ENCODE measurements at places on chromosomes 6 and 20.

DNA sequence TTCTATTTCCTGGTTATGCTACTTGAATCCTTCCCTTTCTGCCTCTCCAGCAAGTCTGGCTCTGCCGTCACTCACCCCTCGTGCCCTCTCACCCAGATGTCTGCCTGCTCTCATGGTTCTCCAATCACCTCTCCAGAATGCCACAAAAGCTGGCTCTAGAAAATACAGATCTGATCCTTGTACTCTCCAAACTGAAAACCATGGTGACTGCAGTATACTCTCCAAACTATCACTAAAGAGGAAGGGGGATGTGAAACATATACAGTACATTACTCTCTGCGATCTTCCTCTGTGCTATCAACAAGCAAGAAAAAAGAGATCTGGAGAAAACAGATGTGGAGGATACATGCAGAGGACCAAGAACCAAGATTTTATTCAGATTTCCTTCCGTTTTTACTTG lies 91.1 kb downstream of the ATXN1 start:
- no peak for DNase-seq

GRCh38 chr20:24998631-24999445 lies 6.3 kb upstream of the APMAP start:
- DNase-seq = no peak

DNA sequence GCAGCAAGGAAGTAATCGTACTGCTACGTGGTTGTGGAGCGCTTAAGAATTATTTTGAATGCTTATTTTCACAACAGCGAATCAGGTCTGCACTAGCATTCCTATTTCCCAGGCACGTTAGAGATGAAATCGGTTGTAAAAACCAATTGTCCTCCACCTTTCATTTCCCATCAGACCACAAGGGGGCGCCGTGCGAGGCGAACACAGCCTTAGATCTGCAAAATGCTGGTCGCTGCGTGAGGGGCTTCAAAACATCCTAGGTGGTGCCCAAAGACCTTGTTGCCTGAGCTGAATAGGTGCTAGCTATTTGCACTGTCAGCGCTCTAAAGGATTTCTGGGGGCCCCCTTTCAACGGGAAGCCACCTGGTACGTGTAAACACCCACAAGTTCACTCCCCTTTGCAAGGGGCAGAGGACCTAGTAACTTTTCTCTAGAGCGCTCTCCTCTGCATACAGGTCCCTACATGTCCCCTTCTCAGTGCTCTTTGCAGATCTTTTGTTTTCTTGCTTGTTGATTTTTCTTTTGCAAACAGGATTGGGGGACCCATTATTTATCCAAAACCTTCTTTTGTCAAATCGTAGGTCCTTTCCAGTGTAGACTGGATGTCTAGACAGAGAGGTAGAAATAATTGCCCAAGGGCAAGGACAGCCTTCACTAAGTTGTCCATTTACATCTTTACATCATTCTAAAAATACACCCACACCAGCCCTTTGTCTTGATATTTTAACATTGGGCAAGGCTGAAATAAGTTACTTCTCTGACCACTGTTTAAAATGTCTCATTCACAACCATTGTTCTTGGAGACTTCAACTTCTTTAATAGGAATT lies 59.8 kb downstream of the NEDD9 start:
- peak; percentile 65 for DNase-seq

DNA sequence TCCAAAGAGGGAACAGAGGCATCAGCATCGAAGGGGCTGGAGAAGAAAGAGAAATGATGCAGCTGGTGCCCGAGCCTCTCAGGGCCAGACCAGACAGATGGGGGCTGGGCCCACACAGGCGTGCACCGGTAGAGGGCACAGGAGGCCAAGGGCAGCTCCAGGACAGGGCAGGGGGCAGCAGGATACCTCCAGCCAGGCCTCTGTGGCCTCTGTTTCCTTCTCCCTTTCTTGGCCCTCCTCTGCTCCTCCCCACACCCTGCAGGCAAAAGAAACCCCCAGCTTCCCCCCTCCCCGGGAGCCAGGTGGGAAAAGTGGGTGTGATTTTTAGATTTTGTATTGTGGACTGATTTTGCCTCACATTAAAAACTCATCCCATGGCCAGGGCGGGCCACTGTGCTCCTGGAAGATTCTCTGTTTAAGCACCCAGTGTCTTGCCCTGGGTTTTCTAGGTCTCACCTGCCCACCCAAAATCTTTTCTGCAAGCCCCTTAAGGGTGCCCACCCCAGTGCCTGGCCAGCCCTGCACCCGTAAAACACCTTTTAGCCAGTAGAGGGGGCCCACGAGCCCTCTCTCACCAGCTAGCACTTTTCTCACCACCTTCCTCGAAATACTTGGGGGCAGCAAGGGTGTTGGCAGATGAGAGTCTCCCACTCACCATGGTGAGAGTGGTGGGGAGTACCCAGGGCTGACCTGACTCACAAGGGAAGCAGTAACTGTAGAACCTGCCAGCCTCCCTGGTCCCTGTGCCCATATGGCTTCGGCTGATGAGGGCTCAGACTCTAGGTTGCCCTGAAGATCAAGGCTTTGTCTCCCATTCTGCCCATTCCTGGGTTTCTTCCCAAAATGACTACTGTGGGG lies 35.7 kb upstream of the ID1 start:
- DNase-seq = peak; percentile 40

DNA sequence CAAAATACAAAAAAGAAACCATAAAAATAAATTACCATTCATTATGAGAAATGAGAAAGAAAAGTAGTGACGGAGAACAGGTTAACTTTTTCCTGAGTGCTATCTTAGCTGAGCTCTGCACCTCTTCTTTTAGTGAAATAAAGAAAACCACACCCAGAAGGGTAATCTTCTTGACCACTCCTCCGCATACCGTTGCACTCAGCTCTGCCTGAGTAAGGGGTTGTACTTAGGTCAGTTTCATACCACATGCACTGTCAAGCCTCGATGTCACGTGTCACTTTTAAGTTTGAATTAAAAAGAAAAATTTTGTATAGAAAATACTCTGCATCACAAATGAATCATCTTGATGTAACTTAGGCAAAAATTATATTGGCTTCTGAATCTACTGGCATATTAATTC lies 2.8 kb downstream of the EZR start:
- DNase-seq = no peak

- DNase-seq = no peak
These were observed 145.8 kb downstream of the PACRG start for GRCh38 chr6:162873537-162873936.

GRCh38 chr20:61373055-61373399 lies 121.0 kb downstream of the CDH4 start:
- DNase-seq = no peak

DNA sequence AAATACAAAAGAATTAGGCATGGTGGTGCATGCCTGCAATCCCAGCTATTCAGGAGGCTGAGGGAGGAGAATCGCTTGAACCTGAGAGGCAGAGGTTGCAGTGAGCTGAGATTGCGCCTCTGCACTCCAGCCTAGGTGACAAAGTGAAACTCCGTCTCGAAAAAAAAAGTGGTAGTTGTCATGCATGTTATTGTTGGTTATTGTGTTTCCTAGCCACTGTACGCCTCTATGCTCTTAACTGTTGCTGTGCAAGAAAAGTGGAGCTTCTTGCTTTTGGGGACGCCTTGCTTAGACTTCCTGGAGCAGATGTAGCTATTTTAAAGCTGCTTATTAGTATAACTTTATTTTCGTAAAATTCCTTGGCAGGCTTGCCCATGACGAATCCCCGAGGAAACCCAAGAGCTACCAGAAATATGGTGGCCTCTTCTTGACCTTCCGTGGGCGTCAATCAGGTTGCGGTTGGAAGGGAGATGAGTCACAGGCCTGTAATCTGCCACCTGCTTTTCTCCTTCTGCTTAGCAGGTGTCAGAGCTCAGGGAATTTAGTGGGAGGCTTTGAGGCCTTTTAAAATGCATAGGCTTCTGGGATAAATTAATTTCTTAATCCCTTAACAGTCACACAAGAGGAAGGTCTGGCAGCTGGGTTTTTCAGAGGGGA lies 17.3 kb downstream of the GABRR2 start:
- DNase-seq = peak; percentile 32

GRCh38 chr6:90469906-90470305 lies 117.0 kb downstream of the MAP3K7 start:
- DNase-seq = no peak

GRCh38 chr6:45577836-45578504 lies 200.2 kb upstream of the SUPT3H start:
- DNase-seq = no peak

- no peak for DNase-seq
These were observed 6.0 kb upstream of the DNAAF9 start for GRCh38 chr20:3413393-3413889.

GRCh38 chr6:115582386-115582785 lies 478.3 kb downstream of the FRK start:
- DNase-seq = no peak

DNA sequence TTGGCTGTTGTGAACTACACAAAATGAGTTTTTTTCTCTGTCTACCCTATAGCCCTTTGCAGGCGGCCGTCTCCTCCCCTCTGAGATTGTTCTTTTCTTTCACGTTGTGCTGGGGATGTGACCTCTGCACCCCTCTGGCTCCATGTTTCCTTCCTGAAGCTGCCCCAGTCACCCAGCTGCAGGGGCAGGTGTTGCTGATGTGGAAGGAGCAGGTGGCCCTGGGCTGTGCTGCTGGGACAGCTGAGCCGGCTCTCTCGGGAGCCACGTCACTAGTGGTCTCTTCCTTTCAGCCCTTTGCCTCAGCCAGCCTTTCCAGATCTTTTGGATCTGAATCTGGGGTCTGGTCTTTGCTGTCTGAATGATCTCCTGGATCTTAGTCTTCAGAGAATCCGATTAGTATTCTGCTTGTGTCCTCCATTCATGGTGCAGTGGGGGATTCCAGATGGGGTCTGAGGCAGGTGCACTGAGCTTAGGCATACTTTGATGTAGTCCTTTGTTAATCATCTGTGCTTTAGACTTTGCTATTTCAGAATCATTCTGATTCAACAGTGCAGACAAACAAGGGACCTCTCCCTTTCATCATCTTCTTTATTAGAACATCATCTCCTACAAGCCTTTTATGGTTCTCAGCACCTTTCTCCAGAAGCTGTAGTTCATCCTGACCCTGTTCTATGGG lies 31.4 kb downstream of the TMEM181 start:
- no peak for DNase-seq

DNA sequence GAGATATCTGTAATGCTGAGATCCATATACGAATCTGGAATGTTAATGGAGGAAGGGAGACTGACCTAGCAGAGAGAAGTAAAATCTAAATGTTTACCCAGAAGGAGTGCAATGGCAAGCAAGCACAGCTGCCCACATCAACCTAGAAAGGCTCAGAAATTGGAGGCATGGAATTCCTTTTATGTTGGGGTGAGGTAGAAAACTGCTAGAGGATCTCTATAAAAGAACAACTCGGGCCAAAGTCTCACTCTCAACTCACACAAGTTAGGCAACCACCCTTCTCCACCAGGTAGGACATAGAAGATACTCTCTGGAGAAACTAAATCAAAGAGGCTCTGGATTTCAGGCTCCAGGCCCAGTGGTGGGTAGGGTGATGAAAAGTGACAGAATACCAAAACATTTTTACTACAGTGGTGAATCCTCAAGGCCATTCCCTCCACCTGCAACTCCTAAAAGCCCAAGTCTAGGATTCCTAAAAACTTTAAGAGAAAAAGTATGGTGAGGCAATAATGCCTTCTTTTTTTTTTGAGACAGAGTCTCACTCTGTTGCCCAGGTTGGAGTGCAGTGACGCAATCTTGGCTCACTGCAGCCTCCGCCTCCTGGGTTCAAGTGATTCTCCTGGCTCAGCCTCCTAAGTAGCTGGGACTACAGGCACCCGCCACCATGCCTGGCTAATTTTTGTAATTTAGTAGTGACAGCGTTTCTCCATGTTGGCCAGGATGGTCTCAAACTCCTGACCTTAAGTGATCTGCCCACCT lies 9.5 kb upstream of the ADGRG6 start:
- DNase-seq = no peak

GRCh38 chr20:31838646-31839292 lies 6.6 kb downstream of the FOXS1 start:
- DNase-seq = no peak

All from activated CD4-positive, alpha-beta T cell treated with anti-CD3 and anti-CD28 coated beads for 1 hour (primary cell).